ENCODE measurements at places on chromosomes 12 and 14. TPM values are rescaled to one million over a fixed set of nuclear protein-coding genes. Genes with fewer than 3 reads are reported as not detected.

Gene APOLD1
- total RNA-seq, result 3.8 TPM

Gene RPL10L
- total RNA-seq, result not detected

Gene GALNT16
- total RNA-seq, result not detected

Gene B4GALNT3
- 5.5 TPM for total RNA-seq

Gene OTX2
- total RNA-seq, result not detected

Gene FAM181A
- total RNA-seq, result not detected

Gene SPX
- total RNA-seq, result 9.4 TPM

Gene CCDC196
- total RNA-seq, result not detected

Gene ADGRD1
- total RNA-seq, result not detected

Gene CPNE6
- not detected for total RNA-seq

Gene RD3L
- total RNA-seq, result not detected

Gene LACRT
- total RNA-seq, result not detected

Gene MYBPC1
- total RNA-seq, result not detected
